CD4-positive, alpha-beta T cell treated with Interleukin-12 subunit alpha and Interleukin-12 subunit beta, for 1 hour (primary cell): ENCODE measurements at places on chromosomes 2 and 18.

GRCh38 chr2:8662239-8662879, 19.5 kb upstream of the ID2 start:
- DNase-seq: no peak

GRCh38 chr2:12818416-12819102, 101.8 kb downstream of the TRIB2 start:
- DNase-seq: no peak

GRCh38 chr2:67842375-67842959, 220.3 kb downstream of the C1D start:
- no peak for DNase-seq

- DNase-seq: no peak
These were observed 215.3 kb upstream of the SETBP1 start for GRCh38 chr18:44465381-44465841.

- DNase-seq: no peak
These were observed 6.3 kb downstream of the B3GNT2 start for GRCh38 chr2:62202019-62202722.

DNA sequence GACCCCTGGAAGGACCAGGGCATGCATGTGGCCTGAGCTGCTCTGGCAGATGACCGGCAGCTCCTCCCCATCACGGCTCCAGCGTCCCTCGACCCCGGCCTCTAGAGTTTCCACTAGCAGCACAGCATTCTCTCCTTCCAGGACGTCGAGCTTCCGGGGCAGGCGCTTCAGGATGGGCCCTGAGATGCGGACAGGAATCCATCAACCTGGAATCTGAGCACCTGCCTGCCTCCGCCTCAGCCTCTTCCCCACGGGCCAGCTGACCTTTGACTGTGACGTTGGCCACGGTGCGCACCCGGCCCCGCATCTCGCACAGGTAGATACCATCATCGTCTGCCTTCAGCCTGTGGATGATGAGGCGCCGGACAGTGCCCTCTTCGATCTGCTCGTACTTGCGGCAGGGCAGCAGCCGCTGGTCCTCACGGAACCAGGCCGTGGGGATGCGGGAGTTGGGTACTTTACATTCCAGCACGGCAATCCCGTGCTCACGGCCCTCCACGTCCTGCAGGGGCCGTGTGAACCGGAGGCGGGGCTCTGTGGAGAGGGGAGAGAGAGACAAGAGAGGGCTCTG, 3.5 kb downstream of the OBSL1 start:
- no peak for DNase-seq

- DNase-seq: no peak
These were observed 324.9 kb downstream of the LPIN1 start for GRCh38 chr2:12071318-12071717.

- no peak for DNase-seq
These were observed 27.5 kb downstream of the TFCP2L1 start for GRCh38 chr2:121257480-121257840.

GRCh38 chr2:197674060-197674459, 1.3 kb downstream of the RFTN2 start:
- no peak for DNase-seq

GRCh38 chr2:158498043-158498748, 41.4 kb downstream of the PKP4 start:
- DNase-seq: no peak

- no peak for DNase-seq
These were observed 6.7 kb upstream of the ATG16L1 start for GRCh38 chr2:233244818-233245217.

GRCh38 chr2:46329803-46330775, 32.9 kb downstream of the EPAS1 start:
- no peak for DNase-seq

DNA sequence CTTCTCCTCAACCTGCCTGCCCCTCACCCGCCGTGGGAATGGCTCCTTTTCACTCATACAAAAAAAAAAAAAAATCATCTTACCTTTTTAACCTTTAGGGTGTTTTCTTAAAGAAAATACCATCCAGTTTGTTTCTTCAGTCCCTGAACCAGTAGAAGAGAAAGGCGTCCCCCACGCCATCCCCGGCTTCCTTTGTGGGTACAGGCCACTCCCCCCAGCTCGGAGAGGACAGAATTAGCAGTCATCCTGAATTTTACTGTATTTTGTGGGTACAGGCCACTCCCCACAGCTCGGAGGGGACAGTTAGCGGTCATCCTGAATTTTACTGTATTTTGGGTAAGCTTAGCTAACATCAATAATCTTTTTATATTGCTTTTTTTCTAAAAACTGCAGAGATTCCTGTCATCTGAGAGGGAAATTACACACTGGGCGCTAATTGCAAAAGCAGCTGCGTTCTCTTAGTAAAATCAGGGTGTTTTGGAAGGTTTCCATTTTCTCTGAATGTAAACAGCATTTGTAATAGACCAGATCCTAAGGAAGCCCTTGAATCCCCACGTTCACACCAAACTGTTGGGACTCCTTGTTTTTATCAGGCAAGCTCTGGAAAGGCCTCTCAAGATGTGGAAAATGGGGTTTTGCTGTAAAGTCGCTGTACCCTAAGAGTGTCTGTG, 72.5 kb downstream of the NFATC1 start:
- no peak for DNase-seq

DNA sequence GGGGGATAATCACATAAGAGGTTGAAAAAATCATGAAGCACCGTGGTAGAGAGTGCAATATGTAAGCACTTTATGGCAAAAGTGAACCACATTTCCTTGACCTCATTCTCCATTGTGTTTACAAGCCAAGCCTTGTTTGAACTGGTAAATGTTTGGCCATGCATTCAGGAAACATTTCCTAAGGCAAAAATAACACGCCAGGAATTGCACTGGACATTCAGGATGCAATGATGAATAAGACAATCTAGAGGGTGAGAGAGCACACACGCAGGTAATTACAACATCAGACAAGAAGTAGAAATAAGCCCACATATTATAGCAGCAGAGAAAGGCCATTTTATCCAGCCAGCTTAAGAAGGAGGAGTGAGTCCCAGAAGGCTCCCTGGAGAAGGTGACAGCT, 218.0 kb upstream of the OSR1 start:
- DNase-seq: no peak

DNA sequence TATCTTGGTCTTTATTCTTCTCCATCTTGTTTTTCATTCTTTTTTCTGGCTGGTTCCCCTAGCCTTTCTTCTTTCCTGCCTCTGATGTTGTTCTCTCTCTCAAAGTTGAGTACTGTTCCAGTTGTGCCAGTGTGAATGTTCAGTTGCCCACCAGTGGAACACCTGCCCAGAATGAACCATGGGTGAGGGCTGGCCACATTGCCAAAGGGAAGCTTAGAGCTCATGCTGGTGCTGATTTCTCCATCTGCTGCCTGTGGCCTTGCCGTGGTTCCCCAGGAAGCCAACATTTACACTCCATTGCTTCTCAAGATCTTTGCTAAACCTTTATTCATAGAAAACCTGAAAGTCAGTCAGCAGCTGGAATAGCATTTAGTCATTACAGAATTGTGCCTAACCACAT, 99.1 kb upstream of the MC2R start:
- no peak for DNase-seq

- no peak for DNase-seq
These were observed 44.5 kb downstream of the MYT1L start for GRCh38 chr2:2286592-2286991.

DNA sequence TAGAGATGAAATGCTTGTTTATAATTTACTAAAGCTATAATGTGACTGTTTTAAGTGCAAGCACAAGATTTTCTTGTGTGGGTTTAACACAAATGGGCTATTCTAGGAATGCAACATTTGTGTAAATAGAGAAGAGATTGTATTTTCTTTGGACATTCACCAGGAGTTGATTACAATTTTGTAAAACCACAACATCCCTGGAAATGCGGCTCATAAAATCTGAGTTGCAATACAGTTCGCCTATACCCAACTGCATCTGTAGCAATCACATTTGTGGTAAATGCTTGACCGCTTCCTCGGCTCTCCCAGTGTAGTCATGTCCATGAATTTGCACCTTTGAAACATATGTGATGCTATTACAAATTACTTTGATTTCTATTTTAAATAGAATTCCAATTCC, 348.7 kb upstream of the CDH20 start:
- DNase-seq: no peak

GRCh38 chr2:213834746-213835145, 550.5 kb downstream of the SPAG16 start:
- no peak for DNase-seq

- no peak for DNase-seq
These were observed 9.6 kb upstream of the KCNG2 start for GRCh38 chr18:79787865-79788733.

GRCh38 chr2:83602753-83603152, 856.3 kb downstream of the SUCLG1 start:
- DNase-seq: no peak

DNA sequence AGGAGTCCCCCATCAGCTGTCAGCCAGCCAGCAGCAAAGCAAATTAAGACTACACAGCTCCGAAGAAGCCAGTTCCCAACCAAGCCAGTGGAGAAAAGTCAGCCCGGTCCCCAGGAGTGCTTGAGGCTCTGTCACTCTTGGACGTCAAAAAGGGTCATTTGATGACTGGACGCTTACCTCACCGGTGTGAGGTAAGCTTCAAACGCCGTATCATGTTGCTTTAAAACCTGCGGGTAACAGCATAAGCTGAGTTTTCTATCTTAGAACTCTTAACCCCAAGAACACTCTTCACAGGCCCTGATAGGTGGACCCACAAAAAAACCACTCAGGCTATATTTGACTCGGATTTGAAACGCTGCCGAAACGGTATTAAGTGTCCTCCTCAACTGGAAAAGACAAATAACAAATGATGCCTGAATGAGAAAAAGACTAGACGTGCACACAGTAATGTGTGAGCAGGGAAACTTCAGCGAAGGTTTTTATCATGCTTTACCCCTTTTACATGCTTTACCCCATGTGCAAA, 682 bp upstream of the LNPK start:
- DNase-seq: no peak

DNA sequence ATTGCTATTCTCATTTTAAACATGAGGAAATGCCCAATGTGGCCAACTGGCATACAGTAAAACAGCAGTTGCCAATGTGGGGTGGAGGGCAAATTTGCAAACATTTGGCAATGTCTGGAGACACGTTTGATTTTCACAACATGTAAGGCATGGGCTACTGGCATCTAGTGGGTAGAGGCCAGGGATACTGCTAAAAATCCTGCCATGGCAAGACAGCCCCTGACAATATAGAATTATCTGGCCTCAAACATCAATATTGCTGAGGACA, 168.6 kb downstream of the KCNE4 start:
- no peak for DNase-seq

GRCh38 chr18:52995875-52996274, 655.9 kb downstream of the DCC start:
- DNase-seq: no peak

- no peak for DNase-seq
These were observed 67.4 kb upstream of the GALNT5 start for GRCh38 chr2:157190151-157190550.

GRCh38 chr2:173017646-173018420, 57.8 kb upstream of the MAP3K20 start:
- DNase-seq: no peak

DNA sequence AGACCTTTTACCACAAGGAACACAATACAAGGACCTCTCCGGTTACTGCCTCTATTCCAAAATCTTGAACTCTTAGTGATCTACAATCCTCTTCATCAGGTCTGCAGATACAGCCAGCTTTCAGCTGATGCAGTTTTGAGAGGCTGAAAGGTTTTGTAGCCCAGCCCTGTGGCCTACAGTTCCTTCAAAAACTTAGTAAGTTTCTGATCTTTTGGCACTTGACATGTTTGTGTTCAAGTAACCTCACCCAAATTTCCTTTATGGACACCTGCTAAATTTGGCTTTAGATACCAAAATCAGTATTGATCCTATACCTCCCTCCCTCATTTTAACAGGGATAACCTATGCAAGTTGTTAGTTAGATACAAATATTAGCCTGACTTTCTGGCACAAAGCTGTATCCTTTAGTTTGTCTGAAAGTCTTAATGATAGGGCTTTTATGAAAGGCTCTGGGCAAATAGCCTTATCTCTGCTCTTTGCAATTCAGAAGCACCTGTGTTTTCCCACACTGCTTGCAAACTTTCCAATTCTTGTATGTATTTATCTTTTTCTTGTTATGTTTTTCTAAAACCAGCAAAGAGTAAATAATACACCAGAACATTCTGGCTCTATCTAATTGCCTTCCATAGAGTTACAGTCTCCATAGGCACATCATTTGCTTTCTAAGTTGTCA, 650.5 kb upstream of the KLHL29 start:
- no peak for DNase-seq

DNA sequence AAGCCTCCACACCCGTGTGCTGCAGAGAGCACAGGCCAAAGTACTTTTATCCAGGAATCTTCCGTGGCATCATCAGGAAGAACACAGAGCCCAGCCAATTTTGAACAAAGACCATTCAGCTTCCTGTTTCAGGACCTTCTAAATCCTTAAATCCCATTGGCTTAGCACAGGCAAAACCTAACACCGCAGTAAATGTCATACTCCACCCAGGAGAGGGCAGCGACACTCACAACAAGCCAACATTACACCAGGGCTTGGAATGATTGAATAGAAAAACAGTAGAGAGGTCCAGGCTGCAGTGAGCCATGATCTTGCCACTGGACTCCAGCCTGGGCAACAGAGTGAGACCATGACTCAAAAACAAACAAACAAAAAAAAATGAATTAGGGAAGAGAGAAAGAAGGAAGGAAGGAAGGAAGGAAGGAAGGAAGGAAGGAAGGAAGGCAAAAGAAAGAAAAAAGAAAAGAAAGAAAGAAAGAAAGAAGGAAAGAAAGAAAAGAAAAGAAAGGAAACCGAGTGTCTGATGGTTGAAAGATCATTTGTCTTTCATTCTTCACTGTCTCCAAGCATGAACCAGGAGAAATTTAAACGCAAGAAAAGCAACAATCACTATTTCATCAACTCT, 144.6 kb upstream of the SATB2 start:
- DNase-seq: no peak

DNA sequence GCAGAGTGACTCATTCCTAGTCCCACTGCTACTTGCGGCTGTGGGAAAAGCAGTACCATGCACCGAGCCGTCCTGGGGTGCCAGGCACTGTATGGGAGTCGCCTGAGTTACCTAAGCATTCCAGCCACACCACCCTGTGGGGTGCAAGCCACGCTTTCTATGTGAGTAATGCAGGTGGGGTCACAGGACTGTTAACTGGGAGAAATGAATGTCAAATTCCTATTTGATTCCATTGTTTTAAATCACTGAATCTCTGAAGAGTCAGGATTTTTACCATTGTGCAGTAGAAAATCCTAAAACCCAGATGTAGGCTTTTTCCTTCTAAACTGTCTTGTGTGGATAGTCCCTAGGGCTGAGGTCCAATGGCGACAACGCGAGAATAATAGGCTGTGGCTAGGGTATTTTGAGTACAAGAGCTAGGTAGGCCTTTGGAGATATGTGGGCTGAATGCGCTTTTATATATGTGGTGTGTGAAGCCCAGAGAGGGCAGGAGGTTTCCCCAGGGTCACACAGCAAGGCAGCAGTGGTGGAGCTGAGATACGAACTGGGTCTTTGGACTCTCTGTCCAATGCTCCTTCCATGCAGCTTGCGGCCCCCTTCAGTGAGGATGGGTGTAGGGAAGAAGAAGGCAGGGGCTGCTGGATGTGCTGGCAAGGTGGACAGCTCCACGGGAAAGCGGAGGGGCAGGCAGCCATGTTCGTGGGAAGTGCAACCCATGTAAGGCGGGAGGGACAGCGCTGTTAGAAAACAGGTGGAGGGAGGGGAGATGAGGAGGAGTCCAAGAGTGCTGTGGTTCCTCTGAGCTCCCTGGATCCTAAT, 83.2 kb downstream of the DDX1 start:
- DNase-seq: no peak
